A172 (cell line): ENCODE measurements at places on chromosomes 7 and 10.

GRCh38 chr7:14836006-14836405, 66.5 kb downstream of the DGKB start:
- no peak for DNase-seq

GRCh38 chr7:134778941-134779740, at the start of gene CALD1:
CALD1 (plus strand) TSS chr7:134779634; CDS start chr7:134867734, 88,100 bp downstream.
- peak; percentile 95 for DNase-seq

- no peak for DNase-seq
Measured at GRCh38 chr10:77325233-77325537, 312.4 kb downstream of the KCNMA1 start.

- DNase-seq: no peak
Measured at GRCh38 chr10:86354761-86355540, 11.6 kb downstream of the GRID1 start.

DNA sequence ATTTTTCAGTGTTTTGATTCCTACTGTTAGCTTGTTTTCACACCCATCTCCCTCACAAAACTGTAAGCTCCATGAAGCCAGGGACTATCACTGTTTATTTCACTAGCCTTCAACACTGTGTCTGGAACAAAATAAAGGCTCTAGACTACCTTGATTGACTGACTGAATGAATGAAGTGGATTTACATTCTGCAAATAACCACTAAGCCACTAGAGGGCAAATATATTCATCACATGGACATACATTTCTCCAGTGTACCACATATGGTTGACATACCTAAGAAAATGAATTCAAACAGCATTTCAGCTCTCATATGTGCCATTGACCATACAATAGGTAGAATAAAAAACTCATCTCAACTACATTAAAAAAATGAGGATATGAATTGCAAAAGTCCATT, 185.9 kb downstream of the RAB11FIP2 start:
- no peak for DNase-seq

DNA sequence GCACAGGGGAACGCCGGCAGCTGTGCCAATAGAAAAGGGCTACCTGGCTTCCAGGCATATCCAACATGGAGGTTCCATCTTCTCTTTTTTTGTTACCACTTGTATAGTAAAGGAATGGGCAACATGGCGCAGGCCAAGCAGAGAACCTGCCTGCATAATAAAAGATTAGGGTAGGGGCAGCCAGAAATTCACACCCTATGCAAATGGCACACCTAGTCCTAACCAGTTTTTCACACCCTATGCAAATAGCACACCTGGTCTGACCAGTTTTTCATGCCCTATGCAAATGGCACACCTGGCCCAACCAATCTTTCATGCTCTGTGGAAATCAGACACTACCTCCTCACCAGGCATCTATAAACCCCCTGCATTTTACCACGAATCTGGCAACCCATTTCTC, 369.5 kb downstream of the IPMK start:
- no peak for DNase-seq

- DNase-seq: no peak
Measured at GRCh38 chr7:28517606-28518005, 105.3 kb downstream of the CREB5 start.

DNA sequence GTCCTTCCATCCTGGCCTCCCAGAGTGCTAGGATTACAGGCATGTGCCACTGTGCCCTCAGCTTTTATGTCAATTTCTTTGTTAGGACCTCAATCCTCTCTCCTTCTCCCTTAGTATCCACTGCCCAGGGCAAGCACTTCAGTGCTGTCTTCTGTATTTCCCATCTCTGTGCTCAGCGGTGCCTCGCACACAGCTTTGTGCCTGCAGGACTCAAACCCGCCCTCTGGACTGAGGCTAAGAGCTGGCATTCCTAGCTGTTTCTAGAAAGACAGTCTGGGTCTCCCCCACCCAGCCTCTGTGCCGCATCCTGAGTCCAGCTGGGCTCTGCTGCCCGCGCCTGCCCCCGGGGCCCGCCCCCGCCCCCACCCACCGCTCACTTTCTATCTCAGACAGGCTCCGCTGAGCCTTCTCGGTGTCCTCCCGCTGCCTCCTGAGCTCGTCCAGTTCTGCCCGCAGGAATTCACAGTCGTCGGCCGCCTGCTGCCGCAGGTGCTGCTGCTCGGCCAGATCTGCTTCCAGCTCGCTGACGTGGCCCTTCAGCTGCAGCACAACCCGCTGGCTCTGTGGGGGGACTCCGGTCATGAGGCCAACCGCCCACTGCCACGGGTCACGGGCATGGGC, 67.3 kb downstream of the SPDYE5 start:
- DNase-seq: no peak

GRCh38 chr7:1192171-1192676, 32.2 kb upstream of the ZFAND2A start:
- peak; percentile 91 for DNase-seq
